ENCODE measurements at places on chromosomes 16 and 17.

DNA sequence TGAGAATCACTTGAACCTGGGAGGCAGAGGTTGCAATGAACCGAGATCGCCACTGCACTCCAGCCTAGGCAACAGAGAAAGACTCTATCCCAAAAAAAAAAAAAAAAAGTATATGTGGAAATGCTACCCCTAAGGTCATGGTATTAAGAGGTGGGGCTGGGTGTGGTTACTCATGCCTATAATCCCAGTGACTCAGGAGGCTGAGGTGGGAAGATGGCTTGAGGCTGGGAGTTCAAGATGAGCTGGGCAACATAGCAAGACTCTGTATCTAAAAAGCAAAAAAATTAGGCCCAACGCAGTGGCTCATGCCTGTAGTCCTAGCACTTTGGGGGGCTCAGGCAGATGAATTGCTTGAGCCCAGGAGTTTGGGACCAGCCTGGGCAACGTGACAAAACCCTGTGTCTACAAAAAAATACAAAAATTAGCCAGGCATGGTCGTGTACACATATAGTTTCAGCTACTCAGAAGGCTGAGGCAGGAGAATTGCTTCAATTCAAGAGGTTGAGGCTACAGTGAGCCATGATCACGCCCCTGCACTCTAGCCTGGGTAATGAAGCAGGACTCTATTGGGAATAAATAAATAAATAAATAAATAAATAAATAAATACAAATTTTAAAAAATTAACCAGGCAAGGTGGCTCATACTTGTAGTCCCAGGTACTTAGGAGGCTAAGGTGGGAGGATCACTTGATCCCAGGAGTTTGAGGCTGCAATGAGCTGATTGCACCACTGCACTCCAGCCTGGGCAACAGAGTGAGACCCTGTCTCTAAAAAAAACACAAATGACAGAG is 32.3 kb upstream of the NUFIP2 start:
- no peak for DNase-seq

DNA sequence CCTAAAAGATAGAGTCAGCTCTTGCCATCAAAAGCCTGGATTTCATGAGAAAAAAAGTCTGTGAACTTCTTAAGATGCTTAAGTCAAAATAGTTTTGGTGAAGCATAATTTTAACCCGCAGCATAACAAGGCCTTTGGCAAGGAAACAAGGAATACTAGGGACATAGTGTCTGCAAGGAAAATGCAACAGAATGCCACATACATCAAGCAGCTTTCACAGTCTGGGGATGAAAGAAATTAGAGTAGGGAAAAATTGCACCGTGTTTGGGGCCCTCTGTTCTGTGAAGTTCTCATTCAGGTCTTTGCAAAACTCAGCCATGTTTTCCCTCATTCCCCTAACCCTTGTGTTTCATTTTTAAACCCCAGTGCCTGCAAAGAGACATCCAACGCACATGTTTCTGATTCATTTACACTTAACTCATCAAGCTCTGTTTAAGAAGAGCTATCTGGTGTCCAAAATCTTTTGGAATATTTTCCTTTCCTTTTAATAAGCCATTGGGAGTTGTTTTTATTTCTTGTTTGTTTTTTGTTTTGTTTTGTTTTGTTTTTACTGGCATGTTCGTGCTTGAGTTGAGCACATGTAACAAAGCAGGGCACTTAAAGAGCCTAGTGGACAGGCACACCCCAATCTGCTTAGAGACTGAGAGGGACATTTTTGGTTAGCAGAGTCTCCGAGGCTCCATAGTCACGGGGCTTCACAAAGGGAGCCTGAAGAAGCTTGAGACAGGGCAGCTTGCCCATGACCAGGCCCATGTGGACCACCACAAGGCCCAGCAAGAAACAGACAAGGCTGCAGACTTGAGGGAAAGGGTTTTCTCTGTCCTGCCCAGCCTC is 116.5 kb downstream of the ANKFN1 start:
- no peak for DNase-seq

DNA sequence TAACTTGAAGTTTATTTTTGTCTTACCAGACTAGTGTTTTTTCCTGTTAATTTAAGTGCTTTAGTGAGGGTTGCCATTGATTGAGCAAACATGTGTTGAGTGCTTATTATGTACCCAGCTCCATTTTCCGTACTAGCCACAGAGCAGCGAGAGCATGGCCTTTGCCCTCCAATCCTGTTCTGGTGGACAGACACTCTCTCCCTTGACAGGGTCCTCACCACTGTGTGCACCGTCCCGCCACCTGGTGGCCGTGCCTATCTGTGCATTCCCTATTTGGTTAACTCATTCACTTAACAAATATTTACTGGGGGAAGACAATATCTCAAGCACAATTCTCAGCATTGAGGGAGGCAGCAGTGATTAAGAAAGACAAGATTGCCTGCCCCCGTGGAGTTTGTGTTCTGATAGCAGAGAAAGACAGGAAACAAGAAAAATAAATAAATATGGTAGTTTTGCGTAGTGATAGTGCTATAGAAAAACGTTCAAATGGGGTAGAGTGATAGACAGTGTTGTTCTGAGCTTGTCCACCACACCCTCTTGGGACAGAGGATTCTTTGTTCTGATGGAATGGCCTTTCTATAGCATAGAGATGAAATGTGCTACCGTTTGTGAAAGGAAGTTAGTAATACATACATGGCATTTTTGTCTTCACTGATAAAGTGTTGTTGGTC is 13.0 kb downstream of the CDH13 start:
- DNase-seq: no peak

- no peak for DNase-seq
Measured at GRCh38 chr17:59416184-59416583, 84.7 kb downstream of the YPEL2 start.

- no peak for DNase-seq
Measured at GRCh38 chr16:19115148-19116021, 1.6 kb downstream of the ITPRIPL2 start.

- no peak for DNase-seq
Measured at GRCh38 chr16:67883872-67884261, 818 bp upstream of the NRN1L start.

- DNase-seq: no peak
Measured at GRCh38 chr16:75462806-75463205, 1.7 kb downstream of the TMEM170A start.

DNA sequence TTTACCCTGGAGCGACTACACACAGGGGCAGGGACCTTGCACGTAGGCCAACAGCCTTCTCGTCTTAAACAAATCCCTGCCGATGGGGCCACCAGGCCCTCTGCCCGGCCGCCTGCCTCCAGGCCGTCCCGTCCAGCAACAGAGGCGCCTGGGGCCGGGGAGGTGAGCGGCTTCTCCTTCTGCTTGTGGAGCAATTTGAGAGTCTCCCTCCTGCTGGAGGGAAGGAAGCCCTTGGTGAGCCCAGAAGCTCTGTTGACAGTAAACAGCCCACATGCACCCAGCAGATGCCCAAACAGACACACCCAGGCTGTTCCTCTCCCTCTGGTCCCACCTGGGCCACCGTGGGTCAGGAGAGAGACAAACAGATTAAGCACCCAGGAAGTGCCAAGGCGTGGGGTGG is 8.1 kb downstream of the SLC43A2 start:
- no peak for DNase-seq

GRCh38 chr16:8644211-8645140 is 23.0 kb downstream of the METTL22 start:
- DNase-seq: no peak

GRCh38 chr17:44309472-44309871 is 1.1 kb downstream of the RUNDC3A start:
- no peak for DNase-seq

DNA sequence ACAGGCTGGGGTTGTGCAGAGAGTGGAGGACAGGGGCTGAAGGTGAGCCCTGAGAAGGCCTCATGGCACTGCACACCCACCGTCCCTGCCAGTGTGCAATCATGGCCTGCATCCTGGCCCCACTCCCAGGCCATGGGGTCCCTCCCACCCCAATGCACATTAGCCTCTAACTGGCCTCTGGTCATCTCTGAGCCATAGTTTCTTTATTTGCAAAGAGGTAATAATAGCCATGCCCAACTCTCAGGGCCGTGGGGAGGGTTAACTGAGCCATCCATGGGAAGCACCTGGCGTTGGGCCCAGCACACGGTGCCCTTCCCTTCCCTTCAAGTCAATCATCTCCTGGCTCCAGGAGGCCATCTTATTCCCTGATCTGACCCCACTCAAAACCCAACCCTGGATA is 10.8 kb upstream of the ITGA3 start:
- DNase-seq: no peak

DNA sequence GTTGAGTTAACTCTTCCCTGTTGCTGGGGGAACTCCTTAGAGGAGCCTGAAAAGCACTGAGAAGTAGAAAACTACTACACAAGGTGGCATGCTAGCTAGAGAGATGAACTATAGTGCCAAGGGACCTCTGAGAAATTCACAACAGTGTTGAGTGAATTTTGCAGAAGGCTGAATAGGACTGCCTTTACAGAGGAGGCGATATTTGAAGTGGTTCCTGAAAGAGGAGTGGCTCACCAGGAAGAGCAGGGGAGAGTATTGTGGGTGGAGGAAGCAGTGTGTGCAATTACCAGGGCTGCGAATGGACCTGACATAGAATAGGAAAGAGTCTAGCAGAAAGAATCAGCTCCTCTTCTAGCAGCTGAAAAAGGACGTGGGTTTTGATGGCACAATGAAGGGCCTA is 66.4 kb downstream of the CDK5R1 start:
- DNase-seq: no peak

GRCh38 chr17:79338604-79339003 is 264.0 kb downstream of the ENGASE start:
- peak; percentile 2 for DNase-seq

DNA sequence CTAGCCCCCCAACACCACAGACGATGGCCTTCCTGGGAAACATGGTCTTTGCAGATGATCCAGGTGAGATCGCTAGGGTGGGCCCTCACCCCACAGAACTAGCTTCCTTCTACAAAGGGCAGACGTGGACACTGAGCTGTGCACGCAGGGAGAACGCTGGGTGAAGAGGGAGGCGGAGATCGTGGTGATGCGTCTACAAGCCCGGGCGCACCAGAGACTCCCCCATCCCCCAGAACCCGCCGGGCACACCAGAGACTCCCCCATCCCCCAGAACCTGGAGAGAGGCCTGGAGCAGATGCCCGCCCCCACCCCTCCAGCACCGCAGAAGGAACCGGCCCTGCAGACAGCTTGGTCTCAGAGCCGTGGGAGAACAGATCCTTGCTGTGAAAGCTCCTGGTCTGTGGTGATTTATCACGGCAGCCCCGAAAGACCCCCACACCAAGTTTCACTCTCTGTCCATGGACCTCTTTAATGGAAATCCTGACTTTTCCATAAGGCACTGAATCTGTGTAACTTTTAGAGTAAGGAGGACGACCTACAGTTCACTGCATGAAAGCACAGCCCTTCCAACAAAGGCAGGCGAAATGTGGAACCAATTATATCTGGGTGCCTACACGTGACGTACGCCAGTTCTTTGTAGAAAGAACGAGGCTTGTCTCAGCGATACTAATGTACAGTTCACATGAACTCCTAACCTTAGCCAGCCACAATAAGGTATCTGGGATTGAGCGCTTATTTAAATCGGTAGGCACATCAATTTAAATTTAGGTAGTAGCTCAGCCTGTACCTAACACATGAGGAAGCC is 88.5 kb downstream of the ANKRD11 start:
- no peak for DNase-seq
